ENCODE measurements at places on chromosomes 5 and 9.

DNA sequence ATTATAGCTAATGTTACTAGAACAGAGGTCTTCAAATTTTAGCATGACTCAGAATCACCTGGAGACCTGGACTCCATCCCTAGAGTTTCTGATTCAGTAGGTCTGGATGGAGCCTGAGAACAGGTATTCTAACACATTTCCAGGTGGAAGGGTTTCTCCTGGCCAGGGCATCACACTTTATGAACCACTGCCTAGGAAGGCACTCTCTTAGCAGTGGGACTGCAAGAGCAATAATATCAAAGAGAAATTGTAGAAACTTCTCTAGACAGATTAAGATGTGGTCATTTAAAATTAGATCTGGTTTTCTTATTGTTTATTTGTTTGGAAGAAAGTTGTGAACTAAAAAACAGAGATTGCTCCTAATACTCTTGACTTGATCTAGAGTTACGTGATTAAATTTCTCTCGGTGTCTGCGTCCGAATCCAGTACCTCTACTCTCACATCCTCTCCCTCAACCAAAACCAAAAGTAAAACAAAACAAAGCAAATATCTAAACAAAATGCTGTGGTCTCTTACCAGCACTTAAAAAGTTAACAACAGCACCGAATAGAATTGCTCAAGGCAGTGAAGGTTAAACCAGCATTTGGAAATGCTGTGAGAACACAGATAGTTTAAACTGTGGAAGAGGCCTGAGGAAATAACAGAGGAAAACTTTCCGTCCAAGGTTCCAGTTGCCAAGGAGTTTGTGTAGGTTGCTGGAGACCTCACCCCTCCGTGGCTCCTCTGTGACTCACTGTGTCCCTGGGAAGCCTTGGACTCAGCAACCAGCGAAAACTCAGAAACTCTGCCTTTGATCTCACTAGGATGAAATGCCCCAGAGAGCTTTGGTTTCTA, 193.4 kb downstream of the ARRDC3 start:
- DNase-seq: no peak

GRCh38 chr9:125284855-125285254, 23.2 kb downstream of the GAPVD1 start:
- DNase-seq: no peak

GRCh38 chr5:86371061-86371460, 246.7 kb upstream of the COX7C start:
- no peak for DNase-seq

DNA sequence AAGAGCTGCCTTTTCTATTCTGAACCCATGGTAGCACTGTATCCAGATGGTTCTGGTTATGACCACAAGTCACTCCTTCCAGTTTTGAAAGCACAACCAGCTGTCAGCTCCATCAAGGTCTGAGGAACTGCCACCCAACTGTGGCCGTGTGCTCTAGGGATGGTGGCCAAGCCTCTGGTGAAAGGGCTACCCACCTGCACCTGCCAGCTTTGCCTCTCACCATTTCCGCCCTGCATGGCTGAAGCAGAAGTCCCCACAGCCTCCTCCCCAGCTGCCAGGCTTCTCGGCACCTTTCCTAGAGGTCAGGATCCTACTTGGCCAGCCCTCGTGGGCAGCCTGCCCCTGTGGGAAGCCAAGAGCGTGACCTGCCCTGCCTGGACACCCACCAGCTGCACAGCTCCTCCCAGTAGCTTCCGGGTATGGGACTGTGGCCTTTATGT, 16.8 kb downstream of the SEMA5A start:
- DNase-seq: no peak

- DNase-seq: no peak
Measured at GRCh38 chr5:113172231-113172826, 195.7 kb downstream of the DCP2 start.

DNA sequence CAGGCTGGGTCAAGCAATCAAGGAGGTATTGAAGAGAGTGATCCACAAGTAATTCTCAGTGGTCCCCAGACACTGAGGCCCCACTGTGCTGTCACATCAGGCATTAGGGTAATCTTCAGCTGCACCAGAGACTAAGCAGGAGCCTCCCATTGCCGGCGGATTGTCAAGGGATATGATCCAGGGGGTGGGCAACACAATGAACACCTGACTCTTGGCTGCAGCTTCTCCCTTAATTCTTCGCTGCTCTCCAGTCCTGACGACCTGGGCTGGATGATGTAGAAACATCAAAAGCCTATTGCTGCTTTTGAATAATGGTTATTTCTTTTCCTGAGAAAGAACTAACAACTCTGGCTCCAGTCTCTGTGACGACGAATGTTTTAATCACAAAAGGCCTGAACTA, 78.4 kb upstream of the IFNK start:
- no peak for DNase-seq
